NCI-H524 treated with DMSO at 0.1 percent for 48 hours (cell line): ENCODE measurements at places on chromosomes 5 and 9.

DNA sequence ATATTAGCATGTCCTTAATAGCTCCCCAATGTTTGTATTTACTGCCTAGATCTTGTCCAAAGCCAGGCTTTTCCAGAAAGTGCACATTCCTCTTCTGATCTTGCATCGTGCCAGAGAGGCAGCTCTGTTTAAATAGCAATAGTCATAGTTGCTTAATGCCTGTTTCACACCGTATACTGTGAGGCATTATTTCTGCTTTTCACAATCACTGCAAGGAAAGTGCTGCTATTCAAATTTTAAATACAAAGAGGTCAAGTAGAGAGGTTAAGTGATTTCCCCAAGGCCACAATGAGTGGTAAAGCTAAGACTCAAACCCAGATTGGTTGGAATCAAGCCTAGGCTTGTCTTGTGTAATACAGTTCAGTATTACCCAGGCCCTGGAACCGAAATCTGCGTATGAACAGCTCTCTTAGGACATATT is 153.6 kb downstream of the SNX18 start:
- DNase-seq: no peak

- DNase-seq: no peak
These were observed 46.7 kb downstream of the MEF2C start for GRCh38 chr5:88836195-88836838.

- DNase-seq: no peak
These were observed 107.3 kb upstream of the WWC1 start for GRCh38 chr5:168184103-168184502.

DNA sequence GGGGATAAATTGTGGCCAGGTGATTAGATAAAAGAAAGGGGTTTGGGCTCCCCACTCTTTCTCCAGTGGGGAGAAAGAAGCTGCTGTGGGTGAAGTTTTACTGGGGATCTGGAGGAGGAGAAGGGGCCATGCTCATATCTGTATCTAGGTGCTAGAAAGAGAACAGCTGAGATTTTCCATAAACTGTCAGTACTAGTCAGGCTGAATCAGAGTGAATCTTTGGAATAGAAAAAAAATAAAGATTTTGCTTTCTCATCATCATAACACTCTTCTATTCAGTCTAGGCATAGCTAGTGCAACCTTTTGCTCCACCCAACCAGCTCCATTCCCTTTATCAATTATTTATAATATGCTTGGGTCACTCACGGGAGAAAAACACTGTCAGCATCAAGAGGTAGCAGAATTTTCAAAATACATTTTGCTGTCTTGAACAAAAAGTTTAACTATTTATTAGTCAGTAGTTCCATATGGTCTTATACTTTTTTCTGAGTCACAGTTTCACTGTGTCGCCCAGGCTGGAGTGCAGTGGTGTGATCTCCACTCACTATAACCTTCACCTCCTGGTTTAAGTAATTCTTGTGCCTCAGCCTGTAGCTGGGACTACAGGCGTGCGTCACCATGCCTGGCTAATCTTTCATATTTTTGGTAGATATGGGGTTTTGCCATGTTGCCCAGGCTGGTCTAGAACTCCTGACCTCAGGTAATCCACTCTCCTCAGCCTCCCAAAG is 21.3 kb upstream of the ERMP1 start:
- no peak for DNase-seq

DNA sequence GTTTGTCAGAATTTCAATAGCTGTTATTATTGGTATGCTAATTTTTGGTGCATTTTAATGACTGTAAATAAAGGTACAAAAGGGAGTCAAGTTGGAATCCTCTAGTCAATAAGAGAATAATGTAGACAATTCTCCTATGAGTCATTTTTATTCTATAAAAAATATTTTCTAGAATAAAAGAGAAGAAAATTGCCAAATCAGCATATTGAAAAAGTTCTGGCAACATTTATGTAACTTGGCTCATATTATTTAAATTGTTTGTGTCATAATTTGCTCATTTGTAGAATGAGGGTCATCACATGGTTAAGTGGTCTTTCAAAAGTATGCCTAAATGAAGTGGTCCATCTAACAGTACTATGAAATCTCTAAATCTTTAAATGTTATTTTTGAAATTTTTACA is 1719.8 kb upstream of the WWC1 start:
- DNase-seq: no peak

GRCh38 chr9:132235894-132236661 is 74.2 kb downstream of the NTNG2 start:
- peak; percentile 31 for DNase-seq

DNA sequence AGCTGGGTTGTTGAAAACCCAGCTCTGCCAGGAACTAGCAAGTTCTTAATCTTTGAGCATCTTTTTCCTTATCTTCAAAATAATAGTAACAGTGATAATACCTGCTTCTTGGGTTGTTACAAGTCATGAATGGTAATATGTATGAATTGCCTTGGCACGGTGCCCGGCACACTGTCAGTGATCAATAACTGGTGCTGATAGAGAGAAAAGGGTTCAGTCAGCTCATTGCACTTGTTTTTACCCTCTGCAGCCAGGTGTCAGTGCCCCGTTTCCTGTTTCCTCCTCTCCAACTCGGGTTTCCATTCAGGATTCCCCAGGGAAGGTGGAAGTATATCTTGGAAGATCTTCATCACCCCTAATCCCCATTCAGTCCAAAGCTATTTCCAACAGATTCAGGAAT is 15.8 kb upstream of the NIPAL4 start:
- DNase-seq: no peak

DNA sequence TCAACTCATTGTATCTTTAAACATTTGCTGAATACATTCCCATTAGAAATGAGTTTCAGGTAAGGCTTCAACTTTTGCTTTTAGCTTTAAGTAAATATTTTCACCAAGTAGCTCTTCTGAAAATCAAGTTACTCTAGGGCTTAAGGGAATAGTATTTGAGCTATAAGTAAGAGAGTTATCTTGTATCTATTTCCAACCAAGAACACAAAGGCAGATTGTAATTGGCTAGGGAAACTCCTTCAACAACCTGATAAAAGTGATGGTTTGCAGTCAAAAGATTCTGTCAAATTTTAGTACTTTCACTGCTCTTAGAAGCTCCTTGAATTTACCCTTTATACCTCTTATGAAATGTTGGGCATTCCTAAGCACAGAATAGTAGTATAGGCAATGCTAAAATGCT is 13.0 kb downstream of the ELL2 start:
- no peak for DNase-seq

GRCh38 chr9:131834721-131835120 is 94.8 kb upstream of the RAPGEF1 start:
- no peak for DNase-seq

DNA sequence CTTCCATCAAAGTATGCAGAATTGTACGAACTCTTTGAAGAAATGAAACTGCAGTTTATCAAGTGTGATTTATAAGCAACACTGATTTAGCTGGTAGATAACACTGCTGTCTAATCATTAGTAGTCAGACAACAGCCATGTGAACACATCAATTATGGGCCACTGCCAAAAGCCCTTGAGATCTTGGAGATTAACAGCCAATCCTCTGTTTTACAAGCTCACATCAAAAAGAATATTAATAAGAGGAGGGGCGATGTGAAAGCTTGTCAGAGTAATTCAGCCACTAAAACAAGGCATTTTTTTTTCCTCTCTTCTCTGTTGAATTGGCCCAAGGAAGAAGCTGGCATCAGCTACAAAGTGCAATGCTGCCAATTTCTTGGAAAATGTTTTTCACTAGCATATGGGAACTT is 28.1 kb downstream of the ZNF608 start:
- DNase-seq: peak; percentile 82

GRCh38 chr9:135103001-135103446 is 15.6 kb downstream of the OLFM1 start:
- no peak for DNase-seq

DNA sequence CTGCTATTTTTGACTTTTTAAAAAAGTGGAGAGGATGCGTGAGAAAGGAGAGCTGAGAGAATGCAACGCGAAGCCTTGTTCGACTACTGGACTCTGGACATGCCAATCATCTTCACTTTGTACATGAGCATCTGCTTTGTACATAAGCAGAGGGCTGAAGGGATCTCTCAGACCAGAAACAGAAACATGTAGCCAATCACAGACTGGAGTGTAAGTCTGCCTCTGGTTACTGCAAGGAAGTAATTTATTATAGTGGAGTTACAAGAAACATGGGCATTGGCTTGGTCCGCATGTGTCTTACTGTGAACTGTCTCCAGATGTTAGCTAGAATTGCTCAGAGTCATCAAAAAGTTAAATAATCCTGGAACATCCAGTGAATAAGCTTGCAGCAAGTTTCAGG is 190.0 kb upstream of the GRAMD2B start:
- no peak for DNase-seq

GRCh38 chr9:122975196-122975595 is 34.4 kb downstream of the RABGAP1 start:
- no peak for DNase-seq

DNA sequence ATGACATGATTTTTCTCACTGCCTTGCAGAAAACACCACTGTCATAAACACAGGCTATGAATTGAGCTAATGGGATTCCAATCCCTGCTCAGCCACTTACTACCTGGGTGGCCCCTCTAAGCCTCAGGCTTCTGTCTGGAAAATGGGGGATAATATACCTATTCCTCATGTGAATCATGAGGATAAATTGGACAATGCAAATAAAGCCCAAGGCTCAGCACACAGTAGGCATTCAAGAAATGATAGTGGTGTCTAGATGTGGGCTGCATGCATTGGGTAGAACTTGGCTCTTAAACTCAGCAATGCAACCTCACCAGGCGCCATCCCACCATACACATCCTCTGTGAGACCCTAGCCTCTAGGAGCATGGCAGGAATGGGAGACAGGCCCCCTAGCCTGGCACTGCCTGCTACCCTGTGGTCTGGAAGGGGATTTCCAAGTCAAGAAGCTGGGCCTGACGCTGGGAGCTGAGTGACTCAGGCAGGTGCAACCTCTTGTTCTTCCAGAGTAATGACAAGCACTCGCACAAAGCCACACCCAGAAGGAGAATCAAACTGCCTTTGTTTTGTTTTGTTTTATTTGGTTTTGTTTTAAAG is 2.3 kb upstream of the TNIP1 start:
- no peak for DNase-seq
